ENCODE measurements at places on chromosomes 5 and 9. TPM values are rescaled to one million over a fixed set of nuclear protein-coding genes. Genes with fewer than 3 reads are reported as not detected.

DNA sequence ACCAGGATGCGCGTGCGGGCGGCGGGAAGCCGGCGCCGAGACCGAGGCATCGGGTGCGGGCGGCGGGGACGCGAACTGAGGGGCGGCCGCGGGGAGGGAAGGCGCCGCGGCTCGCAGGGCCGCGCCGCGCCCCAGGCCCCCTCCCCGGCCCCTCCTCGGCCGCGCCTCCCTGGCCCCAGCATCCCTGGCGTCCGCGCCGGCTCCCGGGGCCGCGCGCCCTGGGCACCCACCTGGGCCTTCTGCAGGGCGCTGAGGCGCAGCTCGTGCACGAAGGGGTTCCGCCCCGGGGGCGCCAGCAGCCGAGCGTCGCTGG is 324 bp downstream of the LPCAT1 start:
- no peak for DNase-seq

GRCh38 chr9:98859941-98860340 is 52.5 kb downstream of the GALNT12 start:
- DNase-seq, result no peak

DNA sequence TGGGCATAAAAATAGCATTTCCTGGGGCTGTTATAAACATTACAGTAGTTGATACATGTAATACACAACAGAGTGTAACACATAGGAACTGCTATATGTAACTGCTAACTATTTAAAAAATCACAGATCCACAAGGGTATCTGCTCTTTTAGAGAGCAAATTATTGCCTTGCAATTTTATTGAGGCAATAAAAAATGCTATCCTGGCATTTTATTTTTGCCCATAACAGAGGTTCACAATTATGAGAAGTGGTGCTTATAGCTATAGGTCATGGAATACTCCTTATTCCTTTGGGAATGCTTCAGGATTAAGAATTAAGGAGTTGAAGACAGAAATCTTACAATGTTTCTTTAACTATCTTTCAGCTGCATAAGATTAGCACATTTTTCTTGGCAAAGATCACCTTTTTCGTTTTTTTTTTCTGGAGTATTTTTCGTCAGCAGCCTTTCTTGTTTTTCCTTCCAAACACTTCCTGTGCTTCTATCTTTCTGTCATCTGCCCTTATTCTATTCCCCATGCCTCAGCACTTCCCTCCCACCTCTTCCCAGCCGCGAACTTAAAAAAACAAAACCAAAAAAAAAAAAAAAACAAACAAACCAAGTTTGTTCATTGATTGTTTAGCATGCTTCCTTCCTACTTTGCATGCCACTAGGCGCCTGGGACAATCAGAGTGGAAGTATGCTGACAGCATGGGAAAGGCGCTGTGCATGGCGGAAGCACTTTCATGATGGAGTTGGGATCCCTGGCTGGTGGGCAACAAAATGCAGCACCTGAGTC is 264.2 kb downstream of the MAST4 start:
- peak; percentile 12 for DNase-seq

DNA sequence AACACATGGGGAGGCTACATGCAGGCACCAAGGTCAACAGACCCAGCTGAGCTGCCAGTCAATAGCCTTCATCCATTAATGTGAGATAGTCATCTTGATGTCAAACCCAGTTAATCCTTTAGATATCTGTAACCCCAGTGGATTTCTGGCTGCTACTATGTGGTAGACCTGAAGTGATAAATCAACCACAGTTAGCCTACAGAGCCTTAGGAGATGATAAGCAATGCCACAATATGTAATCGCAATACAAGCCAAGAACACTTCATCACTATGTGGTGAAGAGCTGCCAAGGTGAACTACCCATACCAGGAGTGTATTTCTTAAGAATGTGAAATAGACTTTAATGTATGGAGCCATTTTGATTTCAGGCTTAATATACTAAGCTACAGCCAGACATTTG is 1175.5 kb downstream of the DTWD2 start:
- no peak for DNase-seq

GRCh38 chr9:112531666-112532282 is 45.1 kb downstream of the KIAA1958 start:
- DNase-seq, result no peak

The SLCO4C1 gene
- total RNA-seq, result not detected

The CYLC2 gene
- total RNA-seq, result not detected

All from H4 (cell line).